Skin of body (tissue), 3 donors: ENCODE measurements at places on chromosomes 4 and X. TPM values are rescaled to one million over a fixed set of nuclear protein-coding genes. Genes with fewer than 3 reads are reported as not detected.
A peak's percentile ranks its signal among the peaks of the same experiment; 100 is the strongest.

Gene ART3
- total RNA-seq = 8.0 TPM

Gene HPGDS
- total RNA-seq = 9.6 TPM

Gene KDR
- total RNA-seq = 32.4 TPM

Gene DUSP21
- not detected for total RNA-seq

DNA sequence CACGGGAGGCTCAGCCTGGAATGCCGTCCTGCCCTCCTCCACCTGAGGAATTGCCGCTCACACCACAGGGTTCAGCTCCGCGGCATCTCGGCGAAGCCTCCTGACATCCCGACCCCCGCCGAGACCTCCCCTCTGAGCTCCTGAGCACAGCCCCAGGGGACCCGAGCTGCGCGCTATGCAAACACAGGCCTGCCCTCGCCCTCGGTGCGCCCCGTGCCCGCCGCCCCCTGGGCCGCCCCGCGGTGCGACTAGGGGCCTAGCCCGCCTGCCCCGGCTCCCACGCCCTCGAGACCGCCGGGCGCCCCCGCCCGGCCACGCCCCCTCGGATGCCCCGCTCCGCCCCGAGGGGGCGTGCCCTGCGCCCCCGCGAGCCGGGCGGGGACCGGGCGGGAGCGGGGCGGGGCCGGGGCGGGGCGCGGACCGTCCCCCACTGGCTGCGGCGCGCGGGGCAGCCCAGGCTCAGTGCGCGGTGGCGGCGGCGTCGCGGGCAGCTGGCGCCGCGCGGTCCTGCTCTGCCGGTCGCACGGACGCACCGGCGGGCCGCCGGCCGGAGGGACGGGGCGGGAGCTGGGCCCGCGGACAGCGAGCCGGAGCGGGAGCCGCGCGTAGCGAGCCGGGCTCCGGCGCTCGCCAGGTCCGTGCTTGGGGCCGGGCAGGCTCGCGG lies at the start of gene FGFR3:
TSS of gene FGFR3 (plus strand) at position 462 of the 664 bp plus-strand sequence. CDS start 642 bp downstream, outside the sequence.
- DNase-seq = no peak

Gene ERCC6L
- total RNA-seq = 1.8 TPM

DNA sequence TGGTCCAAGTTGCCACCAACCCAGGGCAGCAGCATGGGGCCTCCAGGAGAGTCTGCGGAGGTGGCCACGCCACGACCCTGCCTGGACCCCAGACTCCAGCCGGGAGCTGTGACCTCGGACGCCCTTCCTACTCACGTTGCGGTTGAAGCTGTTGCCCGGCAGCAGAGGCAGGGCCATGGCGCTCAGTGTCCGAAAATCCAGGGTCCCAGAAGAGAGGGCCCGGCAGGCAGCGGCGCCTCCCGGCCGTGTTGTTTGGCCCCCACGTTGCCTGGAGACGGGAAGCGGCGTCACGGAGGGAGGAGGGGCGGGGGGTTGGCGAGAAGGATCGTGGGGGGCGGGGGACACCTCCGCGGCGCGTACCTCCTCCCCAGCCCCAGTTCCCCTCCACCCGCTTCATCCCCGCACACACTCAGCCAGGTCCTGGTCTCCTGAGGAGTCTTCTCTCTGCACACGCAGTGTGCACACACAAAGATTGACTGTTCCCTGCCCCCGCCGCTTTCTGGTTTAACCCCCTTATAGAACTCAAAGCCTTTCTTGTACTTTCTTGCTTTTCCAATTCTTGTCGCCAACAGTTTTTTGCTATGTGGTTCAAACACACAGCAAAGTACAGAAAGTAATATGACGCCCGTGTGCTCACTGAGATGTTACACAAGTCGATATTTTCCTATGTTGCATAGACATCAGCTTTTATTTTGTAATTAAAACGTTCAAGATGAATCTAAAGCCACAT lies at the start of gene EFHC2:
TSS of gene EFHC2 (minus strand) at position 261 of the 730 bp plus-strand sequence. CDS start at position 177, 84 bp downstream.
- peak; percentile 6 for DNase-seq

- no peak for DNase-seq
Observed at GRCh38 chrX:19440713-19441112, 74.6 kb downstream of the MAP3K15 start.

DNA sequence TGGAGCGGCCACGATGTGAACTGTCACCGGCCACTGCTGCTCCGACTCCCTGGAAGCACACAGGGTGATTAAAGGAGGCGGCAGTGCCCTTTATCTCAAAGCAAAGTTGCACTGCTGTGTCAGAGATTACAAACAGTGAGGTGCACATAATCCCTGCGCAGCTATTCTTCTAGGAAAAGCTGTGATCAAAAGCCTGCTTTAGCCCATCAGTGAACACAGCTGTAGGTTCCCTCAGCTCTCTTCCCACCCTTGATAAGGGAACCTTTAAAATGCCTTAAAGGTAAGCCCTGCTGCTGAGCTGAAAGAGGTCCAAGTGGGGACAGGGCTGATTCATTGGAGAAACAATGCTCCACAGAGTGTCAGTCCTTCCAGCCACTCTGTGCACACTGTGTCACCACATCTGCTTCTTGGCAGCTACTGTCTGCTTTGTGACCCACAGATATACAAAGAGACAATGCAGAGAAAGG lies 127.6 kb downstream of the EIF4E start:
- no peak for DNase-seq

Gene FAM9B
- total RNA-seq = not detected

Gene MGARP
- total RNA-seq = not detected

Gene MAMLD1
- total RNA-seq = 2.1 TPM

DNA sequence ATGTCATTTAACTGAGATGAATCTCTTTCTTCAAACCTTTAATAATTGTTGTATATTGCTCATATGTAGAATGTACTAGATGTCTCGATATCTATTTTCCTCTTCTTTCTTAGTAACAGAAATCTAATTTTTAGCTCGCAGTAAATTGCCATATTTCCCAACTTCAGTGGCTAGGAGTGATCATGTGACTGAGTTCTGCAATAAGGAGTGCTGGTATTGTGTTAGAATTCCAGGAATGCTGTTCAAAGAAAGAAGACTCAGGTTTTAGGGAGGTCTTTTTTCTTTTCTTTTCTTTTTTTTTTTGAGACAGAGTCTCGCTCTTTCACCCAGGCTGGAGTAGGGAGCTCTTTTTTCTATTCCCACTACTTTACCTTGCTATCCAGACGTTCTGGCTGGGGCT lies 81.7 kb downstream of the SLC10A7 start:
- no peak for DNase-seq

Gene KLHL34
- 0.59 TPM for total RNA-seq

GRCh38 chr4:184383497-184384055 lies 90.8 kb downstream of the IRF2 start:
- peak; percentile 52 for DNase-seq

Gene PNMA6A
- total RNA-seq = 2.8 TPM

- DNase-seq = peak; percentile 3
Observed at GRCh38 chrX:22047468-22047867, 15.3 kb downstream of the PHEX start.

- DNase-seq = peak; percentile 57
Observed at GRCh38 chrX:122565952-122566351, 618.1 kb upstream of the GRIA3 start.

- DNase-seq = no peak
Observed at GRCh38 chr4:169369634-169370033, 98.9 kb upstream of the SH3RF1 start.

- no peak for DNase-seq
Observed at GRCh38 chr4:94571298-94571697, 119.6 kb downstream of the PDLIM5 start.

Gene OCIAD2
- total RNA-seq = 16.3 TPM

Gene FATE1
- 0.20 TPM for total RNA-seq

Gene CFAP99
- total RNA-seq = not detected

- DNase-seq = no peak
Observed at GRCh38 chr4:126757219-126757618, 875.5 kb upstream of the INTU start.

- peak; percentile 18 for DNase-seq
Observed at GRCh38 chr4:130008461-130008860, 912.5 kb downstream of the C4orf33 start.

- no peak for DNase-seq
Observed at GRCh38 chr4:124938836-124939235, 226.3 kb upstream of the ANKRD50 start.

Gene ATP1B4
- total RNA-seq = 25.9 TPM

DNA sequence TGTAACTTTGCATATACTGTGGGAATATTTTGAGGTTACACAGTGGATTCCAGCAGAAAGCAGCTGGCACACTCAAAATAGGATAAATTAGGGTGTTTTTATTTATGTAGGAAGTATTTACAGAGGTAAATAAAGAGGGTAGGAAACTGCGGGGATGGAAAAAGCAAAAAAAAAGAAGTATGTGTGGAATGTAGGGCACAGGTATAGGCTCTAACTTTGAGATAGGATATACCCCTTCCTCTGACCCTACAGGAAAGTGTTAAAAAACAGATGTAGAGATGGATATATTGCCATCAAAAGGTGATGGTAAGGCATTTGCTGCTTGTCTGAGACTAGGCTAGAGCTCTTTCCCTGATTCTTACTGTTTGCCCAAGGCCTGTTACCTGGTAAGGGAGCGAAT lies 173.1 kb upstream of the ANK2 start:
- DNase-seq = no peak

DNA sequence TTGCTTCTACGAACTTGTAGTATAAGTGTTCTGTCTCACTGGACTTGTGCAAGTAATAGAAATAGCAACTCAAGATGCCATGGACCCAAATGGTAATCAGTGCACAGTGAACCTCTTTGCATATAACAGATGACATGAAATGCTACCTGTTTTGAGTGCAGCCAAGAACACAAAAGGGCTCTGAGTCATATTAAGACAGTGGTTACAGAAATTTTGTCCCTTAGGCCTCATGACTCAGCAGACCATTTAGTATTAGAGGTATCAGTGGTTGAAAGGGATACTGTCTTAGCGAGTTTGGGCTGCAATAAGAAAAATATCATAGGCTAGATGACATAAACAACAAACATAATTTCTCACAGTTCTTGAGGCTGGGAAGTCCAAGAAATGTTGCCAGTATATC lies 502.9 kb upstream of the PCDH10 start:
- no peak for DNase-seq

DNA sequence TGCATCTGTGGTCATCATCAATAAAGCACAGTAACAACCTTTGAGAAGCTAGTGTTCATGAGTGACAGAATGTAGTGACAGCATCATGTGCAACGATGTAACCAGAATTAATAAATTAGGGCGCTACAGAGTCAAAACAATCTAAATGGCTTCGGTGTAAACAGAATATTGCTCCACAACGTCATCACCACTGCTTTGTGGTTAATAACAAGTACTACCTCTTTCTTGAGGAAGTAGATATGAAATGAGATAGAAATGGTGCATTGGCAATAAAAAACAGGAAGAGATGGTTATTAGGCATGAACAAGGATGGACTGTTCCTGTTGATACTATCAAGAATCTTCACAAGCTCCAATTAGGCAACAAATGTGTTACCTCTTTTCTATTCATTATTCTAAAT lies 8.7 kb upstream of the PDHA2 start:
- no peak for DNase-seq

DNA sequence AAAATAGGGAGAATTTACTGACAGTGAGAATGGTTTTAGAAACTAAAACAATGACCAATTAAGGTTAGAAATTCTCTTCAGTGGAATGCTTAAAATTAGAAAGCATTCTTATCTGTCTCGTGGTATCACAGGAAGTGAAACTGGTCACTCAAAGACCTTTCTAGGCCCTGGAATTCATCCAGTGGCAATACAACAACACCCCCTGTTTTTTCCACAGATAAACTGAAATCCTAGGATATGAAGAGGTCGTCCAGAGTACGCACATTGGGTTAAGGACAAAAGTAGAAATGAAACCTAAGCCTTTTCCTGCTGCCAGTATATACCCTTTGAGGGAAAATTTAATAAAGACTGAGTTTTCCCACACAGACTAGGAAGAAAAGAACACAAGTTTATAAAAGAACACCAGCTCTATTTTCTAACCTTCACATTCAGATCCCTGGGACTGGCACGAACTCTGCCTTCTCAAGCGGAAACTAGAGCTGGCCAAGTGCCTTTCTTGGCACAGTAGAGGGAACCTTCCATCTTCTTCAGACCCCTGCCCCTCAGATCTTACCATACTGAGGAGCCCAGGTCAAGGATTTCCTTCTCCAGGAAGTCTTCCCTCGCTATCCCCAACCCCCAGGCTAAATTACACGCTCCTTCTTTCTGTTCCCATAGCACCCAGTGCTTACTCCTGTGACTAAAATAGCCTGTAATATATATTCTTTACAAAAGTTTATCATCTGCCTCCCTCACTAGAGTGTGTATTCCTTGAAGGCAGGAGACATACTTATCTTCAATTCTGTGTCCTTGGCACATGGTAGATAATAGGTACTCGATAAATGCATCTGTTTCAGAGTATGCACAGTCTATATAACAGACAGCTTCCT lies 16.9 kb downstream of the LHFPL1 start:
- DNase-seq = no peak

Gene RPS6KA6
- 6.5 TPM for total RNA-seq

Gene VEGFD
- total RNA-seq = 2.6 TPM

DNA sequence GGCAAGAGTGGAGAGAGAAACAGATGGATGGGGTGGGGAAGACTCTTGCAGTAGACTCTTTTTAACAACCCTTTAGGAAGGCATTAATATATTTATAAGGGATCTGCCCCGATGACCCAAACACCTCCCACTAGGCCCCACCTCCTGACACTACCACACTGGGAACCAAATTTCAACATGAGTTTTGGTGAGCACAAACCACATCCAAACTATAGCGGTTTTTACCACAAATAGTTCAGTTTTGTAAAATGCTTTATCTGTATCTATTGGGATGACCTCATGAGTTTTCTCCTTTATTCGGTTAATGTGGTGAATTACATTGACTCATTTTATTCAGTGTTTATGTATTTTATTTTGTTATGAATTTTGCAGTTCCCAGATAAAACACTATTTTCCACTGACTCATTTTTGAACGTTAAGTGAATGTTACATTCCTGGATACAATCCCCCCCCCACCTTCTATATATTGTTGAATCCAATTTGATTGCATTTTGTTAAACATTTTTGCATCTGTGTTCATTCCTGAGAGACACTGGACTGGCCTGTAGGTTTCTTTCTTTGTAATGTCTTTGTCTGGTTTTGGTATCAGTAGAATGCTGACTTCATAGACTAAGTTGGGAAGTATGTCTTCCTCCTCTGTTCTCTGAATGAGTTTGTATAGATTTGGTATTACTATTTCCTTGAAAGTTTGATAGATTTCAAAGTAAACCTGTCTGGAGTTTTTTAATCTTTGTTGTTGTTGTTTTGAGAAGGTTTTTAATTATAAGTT lies 13.9 kb upstream of the CPLX1 start:
- no peak for DNase-seq

DNA sequence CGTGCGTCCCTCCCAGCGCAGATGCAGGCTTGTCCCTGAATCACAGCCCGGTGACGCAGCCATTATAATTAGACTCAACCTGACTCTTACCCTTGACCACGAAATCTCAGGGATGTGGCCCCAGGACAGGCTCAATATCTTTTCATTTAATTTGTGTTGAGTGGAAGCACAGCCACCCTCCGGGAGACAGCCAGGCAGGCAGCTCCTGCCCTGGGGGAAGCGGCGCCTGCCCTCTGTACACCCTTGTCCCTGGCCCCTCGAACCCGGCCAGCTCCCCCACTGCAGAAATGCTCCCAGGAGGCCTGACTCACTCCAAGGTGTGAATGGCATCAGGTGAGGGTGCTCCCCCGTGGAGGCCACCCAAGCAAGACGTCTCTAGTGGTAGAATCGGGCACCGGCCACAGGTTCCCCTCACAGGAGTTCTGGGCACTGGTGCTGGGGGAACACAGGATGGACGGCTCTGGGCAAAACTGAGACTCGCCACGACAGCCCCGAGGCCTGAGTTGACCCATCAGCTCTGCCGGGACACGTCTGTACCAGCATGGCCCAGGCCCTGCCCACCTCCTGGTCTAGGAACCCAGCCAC lies 2.7 kb downstream of the CPLX1 start:
- DNase-seq = no peak
